Aorta (tissue), 5 donors: ENCODE measurements at places on chromosomes 1 and 21. TPM values are rescaled to one million over a fixed set of nuclear protein-coding genes. Genes with fewer than 3 reads are reported as not detected.

The HSD3B1 gene
- total RNA-seq: not detected

The TRAF3IP3 gene
- 4.3 TPM for total RNA-seq

The NBPF15 gene
- 43.8 TPM for total RNA-seq

The OVAAL gene
- total RNA-seq: not detected

The TSPAN2 gene
- total RNA-seq: 83.0 TPM

The GNG5 gene
- 64.6 TPM for total RNA-seq

The CASQ2 gene
- total RNA-seq: 47.9 TPM

DNA sequence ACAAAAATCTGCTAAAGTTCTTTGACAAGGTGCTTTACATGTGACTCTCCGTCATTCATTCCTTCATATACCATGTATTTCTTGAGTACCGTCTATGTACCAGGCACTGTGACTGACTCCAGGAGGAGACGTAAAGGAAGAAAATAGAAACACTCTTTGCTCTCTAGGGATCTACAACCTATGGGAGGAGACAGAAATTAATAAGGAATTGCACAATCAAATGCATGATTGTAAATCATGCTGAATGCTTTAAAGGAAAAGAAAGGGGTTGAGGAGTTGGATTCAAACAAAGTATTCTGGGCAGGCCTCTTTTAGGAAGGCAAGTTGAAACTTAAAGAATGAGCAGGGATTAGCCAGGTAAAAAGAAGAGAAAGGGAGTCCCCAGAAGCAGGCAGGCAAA is 239.1 kb upstream of the FGGY start:
- DNase-seq: no peak

DNA sequence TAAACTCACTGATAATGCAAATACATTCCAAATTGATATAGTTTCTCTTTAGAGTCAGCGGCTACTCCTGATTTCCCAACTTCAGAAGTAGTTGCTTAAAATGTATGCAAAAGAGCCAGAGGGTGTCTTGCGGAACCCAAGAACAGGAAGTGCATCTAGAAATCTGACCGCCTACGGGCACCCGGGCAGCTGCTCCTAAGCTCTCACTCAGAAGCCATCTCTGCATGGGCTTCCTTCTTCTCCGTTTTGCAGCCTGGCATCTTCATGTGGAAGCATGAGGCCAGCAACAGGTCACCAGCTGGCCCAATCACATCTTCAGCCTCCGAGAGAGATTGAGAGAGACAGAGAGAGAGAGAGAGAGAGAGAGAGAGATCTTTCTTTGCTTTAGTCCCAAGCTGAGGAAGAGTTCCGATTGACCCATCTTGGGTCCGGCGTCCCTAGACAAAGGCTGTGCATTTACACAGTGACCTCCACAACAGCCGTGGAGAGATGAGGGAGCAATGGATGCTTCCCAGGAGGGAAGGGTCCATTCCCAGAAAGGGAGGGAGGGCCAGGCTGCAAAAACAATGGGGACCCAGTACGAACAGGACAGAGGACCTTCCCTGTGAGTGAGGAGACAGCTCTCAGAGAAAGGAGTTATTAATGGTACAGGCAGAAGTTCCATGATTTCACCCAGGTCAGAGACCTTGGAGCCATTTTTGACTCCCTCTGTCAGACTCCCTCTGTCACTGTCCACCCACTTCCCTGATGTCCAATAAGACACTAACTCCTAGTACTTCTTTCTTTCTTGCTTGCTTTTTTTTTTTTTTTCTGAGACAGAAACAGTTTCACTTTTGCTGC is 28.2 kb upstream of the SLC30A1 start:
- peak; percentile 77 for DNase-seq

DNA sequence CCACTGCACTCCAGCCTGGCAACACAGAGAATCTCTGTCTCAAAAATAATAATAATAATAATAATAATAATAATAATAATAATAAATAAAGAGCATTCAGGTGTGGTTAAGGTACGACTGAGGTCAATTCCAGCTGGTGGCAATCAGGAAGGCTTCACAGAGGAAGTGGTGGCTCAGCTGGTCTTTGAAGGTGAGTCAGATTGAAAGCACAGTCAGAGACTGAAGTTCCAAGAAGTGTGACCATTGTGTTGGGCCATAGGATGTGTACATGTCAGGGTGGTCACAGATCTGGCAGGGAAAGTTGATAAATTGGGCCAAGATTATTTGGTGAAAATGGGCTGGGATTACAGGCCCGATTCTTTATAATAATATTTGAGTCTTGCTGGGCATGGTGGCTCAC is 31.0 kb upstream of the MED18 start:
- no peak for DNase-seq

DNA sequence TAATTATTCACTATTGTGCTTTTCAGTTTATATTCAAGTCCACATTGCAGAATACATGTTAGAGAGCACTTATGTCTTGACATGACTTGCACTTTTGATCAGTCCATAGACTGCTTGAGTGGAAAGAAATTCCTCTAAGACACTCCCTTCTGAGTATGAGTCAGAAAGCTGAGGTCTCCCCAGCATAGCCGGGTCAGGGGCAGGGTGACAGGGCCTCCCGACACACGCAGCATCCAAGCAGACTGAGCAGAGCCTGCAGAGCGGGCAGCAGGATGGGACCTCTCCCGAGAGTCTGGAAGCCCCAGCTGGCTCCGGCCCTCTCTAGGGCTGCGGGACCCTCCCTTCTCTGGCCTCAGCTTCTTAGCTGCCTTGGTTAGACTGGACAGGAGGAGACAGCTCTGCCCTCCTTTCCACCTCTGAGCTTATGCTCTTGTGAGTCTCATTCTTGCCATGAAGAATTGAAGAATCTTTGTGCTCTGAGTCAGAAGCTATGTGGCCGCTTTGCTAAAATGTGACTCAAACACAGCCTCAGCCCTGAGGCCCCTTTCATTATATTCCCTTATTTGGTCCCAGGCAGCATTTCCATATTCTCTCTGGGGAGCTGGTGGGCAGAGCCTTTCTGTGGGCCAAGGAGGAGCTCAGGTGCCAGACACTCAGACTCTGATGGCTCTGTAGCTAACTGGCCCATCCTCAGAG is 11.2 kb upstream of the CAPN2 start:
- DNase-seq: peak; percentile 85

DNA sequence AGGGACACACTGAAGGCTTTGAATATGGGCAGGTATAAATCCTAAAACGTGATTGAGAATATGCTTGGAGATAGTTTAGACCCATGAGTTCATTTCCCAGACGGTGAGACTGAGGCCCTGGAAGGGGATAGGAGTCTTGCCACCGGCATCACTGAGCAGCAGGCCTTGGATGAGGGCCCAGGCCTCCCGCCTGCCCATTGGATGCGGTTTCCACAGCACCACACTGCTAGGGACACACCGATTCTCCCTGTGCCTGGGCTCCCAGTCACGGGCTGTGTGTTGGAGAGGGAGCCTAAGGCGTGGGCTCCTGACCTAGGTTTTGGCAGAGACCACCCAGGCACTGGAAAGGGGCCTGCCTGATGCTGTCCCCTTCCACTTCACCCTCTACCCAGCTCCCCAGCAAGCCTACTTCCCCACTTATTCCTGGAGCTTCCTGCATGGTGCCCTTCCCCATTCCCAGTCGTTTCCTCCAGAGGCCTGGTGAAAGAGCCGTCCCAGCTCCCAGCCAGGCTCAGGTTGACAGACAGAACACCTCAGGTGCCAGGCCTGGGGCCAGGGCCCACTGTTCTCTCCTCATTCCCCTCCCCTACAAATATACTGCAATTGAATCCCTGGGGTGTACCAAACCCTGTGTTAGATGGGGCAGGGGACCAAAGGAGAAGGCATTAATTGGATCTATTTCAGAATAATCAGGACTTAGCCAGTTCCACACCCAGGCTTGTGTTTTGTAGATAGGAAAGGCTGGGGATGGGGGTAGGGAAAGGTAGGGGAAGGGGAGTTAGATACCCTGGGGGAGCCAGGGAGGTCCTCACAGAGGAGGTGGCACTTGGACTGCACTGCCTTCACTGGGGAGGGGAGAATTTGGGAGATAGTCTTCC is 3.4 kb downstream of the FOXO6 start:
- DNase-seq: no peak

GRCh38 chr1:216553766-216554165 is 130.5 kb upstream of the USH2A start:
- no peak for DNase-seq

DNA sequence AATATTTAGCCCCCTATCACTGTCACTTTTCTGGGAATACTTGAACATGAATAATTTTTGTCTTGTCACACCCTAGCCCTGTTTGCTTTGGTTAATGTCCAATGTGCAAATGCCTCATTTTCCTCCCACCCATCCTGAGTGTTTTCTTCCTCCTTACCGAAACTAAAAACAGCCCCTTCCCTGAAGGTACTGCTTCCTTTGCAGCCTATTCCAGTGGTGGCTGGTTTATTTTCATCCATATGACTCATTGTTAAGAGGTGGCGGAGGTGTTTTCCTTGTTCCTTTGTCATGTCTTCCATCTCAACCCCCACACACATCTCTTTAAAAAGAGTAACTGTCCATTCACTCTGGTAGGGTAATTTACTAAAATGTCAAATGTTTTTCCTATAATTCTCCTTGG is 40.4 kb downstream of the CD55 start:
- no peak for DNase-seq

GRCh38 chr21:17118638-17119384 is 394.0 kb upstream of the CXADR start:
- no peak for DNase-seq

DNA sequence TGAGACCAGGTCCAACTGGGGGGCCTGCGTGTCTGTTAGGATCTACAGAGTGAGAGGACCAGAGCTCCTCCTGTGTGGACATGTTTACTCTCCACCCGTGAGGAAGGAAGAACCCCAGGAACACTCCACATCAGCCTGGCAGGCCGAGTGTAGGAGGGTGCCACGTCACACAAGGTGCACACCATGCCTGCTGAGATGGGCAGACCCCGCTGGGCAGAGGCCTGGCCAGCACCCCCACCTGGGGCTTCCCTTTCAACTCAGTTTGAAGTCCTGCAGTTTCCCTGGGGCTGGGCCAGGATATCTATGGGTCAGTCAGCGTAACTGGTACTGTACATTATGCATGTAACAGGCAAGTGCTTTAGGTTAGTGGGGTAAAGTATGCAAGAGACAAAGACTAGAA is 30.1 kb upstream of the PCBP3 start:
- no peak for DNase-seq

GRCh38 chr1:109713636-109714035 is 1.6 kb downstream of the GSTM5 start:
- DNase-seq: no peak

- no peak for DNase-seq
Measured at GRCh38 chr1:203112475-203112874, 15.1 kb upstream of the ADORA1 start.

- peak; percentile 19 for DNase-seq
Measured at GRCh38 chr1:149927056-149927562, 494 bp downstream of the SF3B4 start.

DNA sequence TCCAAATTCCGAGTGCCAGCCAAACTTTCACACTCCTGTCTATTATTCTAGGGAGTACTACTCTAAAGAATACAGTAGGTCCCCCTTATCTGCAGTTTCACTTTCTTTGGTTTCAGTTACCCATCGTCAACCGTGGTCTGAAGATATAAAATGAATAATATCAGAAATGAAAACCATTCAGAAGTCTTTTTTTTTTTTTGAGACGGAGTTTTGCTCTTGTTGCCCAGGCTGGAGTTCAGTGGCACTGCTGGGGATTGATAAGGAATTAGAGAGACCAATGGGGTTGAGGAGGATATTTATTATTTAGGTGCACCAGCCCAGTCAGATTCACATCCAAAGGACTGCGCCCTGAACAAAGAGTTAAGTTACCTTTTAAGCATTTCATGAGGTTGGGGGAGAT is 52.9 kb upstream of the SRSF10 start:
- DNase-seq: no peak

DNA sequence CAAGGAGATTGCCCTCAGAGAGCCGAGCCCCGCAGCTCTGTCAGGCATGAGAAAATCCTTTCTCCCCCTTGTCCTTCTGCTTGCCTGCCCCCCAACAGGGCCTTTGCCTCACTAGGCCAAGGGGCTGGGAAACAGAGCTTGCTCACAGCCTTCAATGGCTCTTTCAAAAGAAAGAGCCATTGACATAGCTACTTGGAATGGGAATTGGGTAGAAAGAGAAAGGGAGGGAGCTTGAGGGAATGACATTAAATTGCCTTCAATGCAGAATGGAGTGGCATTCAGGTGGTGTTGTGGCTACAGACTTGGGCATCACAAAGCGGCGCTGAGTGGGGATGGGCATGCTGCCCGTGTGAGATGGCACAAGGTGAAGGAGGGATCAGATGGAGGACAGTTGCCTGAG is 13.2 kb downstream of the SYT11 start:
- DNase-seq: no peak

GRCh38 chr1:19648239-19648638 is 4.1 kb downstream of the NBL1 start:
- no peak for DNase-seq
